ENCODE measurements at places on chromosomes 2 and 18.

DNA sequence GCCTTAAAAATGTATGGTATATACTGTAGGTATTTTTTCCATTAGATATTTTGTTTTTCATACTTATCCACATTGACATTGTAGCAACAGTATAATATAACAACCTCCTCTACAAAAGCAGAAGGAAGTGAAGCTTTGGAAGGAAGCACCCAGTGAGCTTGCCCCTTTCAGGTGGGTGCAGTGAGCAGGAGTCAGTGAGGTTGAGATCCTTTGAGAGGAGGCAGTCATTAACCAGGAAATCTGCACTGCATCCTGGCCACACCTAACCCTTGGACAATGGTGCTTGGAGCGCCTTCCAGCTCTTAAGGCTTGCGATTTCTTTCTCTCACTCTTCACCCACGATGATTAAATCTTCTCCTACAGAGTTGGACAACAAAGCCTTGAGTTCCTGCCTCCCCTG lies 13.9 kb downstream of the IL37 start:
- no peak for DNase-seq

DNA sequence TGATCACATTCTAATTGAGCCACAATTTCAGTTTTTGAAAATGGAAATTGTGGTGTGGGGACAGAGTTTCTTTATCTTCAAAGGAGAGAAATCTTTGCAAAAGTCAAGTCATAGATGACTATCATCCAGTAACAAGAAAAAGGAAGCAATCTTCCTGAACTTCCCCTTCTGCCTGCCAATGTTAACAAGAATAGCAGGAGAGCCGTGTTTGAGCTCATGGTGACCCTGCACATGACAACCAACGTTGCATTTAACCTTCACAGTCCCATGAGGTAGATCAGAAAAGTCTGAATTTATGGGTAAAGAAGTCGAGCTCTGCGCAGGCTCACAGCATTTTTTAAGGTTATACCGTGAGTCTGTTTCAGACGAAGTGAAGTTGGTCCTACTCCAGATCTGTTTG lies 454.9 kb downstream of the LPIN1 start:
- no peak for DNase-seq

- DNase-seq = peak; percentile 24
Measured at GRCh38 chr2:20962939-20963557, 80.8 kb downstream of the APOB start.

- DNase-seq = no peak
Measured at GRCh38 chr18:69774831-69775230, 172.8 kb downstream of the CD226 start.

GRCh38 chr2:191204433-191204832 lies 40.8 kb upstream of the MYO1B start:
- DNase-seq = no peak

- DNase-seq = no peak
Measured at GRCh38 chr2:202060218-202060617, 12.8 kb upstream of the KIAA2012 start.

DNA sequence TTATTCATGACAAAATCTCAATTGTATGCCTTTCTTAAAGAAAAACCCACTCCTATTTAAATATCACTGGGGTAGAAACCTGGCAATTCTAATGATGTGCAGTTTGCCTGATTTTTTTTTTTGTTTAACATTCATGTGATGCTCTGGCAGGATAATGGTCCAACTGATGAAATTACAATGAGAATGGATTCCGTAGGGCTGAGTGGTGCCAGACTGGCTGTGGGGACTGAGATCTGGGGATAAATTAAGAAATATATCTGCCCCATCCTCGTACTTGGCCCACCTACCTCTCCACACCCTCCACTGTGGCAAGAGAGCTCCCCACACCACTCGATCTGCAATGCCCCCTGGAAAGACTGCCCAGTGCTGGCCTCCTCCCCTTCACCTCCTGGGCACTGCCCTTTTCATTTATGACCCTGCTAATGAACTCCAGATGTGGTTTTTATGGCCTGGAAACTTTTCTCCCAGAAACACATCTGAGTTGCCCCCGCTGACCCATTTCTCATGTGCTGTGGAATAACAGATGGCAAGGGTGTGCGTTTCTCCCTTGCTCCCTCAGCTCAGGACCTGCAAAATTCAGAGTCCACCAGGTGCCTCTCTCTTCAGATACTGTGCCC lies 33.0 kb upstream of the RPL37A start:
- DNase-seq = no peak

DNA sequence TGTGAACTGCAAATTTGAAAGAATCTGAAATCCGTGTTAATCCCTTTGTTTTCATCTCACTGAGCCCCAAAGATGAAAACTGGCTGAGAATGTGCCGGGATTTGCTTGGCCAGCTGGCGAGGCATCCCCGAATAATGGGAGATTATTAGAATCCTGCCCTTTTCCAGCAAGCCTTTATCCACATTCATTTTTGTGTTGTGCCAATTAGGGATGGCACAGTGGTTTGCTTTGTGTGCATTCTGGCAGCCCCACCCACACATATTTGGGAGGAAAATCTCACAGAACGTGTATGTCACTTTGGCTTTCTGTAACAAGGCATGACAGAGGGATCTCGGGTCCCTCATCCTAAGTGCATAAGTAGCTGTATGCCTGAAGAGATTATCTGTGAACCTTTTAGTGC lies 405.8 kb upstream of the FAM98A start:
- DNase-seq = no peak

DNA sequence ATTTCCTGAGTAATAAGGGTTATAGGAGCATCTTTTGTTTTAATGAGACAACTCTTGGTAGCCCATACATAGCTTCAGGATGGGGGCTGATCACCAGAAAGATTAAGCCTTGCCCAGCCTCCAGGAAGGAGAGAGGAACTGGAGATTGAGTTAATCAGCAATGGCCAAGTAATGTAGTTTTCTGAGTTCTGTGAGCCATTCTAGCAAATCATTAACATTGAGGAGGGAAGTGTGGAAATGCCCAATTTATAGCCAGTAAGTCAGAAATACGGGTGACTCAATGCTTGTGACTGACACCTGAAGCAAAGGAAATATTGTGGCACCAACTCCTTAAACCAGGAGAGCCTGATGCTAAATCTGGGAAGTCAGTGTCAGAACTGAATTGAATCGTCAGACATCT lies 205.1 kb upstream of the SRD5A2 start:
- no peak for DNase-seq

GRCh38 chr18:51076503-51076902 lies 46.5 kb downstream of the SMAD4 start:
- DNase-seq = no peak

DNA sequence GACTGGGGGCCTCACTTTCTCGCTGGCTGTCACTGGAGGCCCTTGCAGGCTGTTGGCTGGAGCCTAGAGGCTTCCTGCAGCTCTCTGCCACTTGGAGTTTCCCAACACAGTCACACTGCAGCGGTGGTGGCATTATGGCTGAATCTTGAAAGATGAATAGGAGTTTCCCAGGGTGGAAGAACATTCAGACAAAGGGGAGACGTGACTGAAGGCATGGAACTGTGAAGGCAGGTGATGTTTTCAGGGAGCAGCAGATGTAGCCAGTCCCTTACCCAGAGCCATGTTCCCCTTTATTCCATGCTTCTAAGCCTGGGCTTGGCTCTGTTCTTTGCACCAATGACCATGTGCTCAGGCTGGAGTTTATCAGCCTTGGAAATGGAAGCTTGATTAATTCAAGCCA lies 106.7 kb upstream of the BOD1L2 start:
- no peak for DNase-seq

GRCh38 chr2:128477891-128478290 lies 159.2 kb upstream of the HS6ST1 start:
- DNase-seq = no peak

- no peak for DNase-seq
Measured at GRCh38 chr2:16088035-16088801, 147.9 kb downstream of the MYCN start.

DNA sequence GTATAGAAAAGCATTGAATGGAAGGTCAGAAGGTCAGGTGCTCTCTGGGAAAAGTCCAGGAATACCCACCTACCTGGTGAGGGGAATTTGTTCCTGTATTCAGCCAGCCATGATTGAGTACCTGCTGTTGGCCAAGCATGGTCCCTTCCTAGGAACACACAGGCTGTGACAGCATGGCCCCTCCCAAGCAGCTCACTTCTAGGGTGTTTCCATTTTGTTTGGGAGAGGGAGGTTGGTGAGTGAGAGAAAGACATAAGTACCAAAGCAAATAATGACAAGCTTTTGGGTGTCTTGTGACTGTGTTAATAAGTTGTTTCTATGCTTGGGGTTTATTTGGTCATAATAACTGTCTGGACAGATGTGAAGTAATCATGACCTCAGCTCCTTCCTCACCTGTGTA lies 46.3 kb downstream of the CABLES1 start:
- no peak for DNase-seq

DNA sequence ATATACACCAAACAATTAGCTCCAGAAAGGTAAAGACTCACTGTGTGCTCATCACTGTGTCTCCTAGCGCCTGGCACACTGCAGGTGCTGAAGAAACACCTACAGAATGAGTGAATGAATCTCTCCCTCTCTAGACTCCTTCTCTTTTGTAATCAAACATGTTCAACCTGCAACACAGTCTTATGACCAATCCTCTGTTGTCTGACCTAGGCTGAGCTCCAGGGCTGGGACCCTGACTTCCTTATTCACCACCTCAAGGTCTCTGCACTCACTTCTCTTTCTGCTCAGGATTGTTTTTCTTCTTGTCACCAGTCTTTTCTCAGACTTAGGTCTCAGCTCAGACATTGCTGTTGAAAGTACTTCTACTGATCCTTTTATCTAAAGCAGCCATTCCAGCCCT lies 9.8 kb downstream of the CKAP2L start:
- no peak for DNase-seq

DNA sequence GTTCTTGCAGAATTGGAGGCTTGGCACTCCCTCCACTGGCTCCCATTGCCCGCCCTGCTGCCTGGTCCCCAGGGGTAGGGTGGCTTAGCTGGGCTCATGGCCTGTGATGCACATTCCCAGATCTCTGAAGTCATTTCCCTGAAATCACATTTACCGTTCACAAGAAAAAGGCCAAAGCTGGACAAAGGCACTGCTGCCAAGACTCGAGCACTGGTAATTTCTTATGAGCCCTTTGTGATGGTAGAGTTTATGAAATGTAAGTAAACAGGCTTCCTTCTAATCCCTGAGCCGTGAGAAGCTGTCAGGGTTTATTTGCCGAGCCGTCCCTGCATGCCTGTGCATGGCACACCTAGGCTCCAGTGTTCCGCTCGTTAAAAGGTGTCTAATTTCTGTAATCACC lies 247.2 kb upstream of the EPAS1 start:
- DNase-seq = no peak

- DNase-seq = peak; percentile 69
Measured at GRCh38 chr2:70086278-70086837, 919 bp upstream of the PCBP1 start.

DNA sequence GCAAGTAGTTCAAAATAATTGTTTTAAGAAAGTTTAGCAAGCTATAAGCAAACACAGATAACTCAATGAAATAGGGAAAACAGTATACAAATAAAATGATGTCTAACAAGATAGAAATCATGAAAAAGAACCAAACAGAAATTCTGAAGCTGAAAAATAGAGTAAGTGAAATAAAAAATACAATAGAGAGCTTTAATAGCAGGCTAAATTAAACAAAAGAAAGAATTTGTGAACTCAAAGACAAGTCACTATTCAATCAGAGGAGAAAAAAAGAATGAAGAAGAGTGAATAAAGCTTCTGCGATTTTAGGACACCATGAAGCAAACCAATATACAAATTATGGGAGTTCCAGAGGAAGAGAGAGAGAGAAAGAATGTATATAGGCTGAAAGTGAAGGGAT lies 576.8 kb downstream of the STK39 start:
- DNase-seq = no peak

GRCh38 chr2:134574611-134575330 lies 144.0 kb downstream of the TMEM163 start:
- no peak for DNase-seq

DNA sequence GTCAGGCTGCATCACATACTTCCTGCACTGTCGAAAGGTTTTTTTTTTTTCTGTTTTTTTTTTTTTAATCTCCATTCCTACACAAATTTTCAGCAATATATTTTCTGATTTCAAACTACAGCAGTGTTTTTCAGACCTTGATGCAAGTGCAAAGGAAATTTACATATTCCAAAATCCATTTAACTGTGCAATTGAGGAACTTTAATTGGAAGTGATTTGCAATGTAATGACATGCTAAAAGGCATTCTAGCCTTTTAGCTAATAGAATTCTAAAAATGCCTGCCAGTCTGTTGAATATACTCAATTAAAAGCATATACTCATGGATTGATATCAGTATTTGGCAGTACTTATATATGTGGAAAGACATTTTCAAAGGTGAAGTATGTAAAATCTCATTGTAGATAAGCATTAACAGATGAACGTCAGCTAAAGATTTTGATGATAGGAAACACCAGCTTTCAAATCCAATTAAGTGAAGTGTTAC lies 210.5 kb downstream of the OTX1 start:
- DNase-seq = no peak

DNA sequence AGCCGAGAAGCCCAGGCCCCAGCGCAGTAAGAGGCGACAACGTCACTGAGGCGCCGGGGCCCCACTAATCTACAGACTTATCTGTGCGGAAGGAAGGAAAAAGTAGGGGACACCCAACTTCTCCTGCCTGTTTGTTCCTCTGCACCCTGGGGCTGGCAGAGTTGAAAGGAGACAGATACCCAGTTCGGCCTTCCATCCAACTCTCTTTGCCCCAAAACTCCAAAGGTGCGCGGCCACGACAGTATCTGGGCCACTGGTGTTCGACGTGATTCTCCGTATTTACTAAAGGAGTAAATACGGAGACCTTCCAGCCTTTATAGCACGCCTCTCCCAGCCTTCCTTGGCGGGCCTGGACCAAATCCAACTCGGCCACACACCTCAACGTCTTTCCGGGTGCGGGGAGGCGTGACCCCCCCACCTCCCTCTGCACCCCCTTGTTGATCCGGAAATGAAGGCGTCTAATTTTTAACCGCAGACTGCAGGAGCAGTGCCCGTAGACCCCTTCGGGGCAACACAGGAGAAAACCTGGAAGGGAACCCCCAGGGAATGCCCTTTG lies 1.6 kb downstream of the SMAD7 start:
- no peak for DNase-seq

GRCh38 chr2:233832869-233833311 lies 21.4 kb downstream of the HJURP start:
- DNase-seq = no peak

DNA sequence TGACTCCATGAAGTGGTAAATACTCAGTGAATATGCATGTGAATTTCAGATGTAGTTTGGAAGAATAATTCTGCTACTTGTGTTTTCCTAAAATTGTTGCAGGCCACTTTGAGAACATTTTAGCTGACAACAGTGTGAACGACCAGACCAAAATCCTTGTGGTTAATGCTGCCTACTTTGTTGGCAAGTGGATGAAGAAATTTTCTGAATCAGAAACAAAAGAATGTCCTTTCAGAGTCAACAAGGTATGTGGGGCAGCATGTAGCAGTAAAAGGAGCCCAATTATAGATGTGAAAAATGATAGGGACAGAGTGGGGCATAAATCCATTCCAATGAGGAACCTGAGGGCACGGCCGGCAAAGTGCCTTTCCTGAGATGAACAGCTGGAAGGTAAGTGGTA lies 16.1 kb downstream of the SERPINB5 start:
- no peak for DNase-seq

- no peak for DNase-seq
Measured at GRCh38 chr2:67878743-67879142, 184.1 kb downstream of the C1D start.

Data from stromal cell of bone marrow (primary cell).